ENCODE measurements at places on chromosomes 4 and X. TPM values are rescaled to one million over a fixed set of nuclear protein-coding genes. Genes with fewer than 3 reads are reported as not detected.

Gene USP9X
- 87.8 TPM for total RNA-seq

Gene TAF7L
- total RNA-seq = not detected

Gene MUC7
- not detected for total RNA-seq

Gene RPA4
- total RNA-seq = 1.1 TPM

Gene SLIT2
- 30.3 TPM for total RNA-seq

Gene TRIM61
- not detected for total RNA-seq

Gene SMIM10
- total RNA-seq = 9.9 TPM

Gene PAGE5
- total RNA-seq = not detected

Gene MAGEA11
- not detected for total RNA-seq

Gene SLC16A2
- total RNA-seq = 7.9 TPM

Gene PLAC8
- not detected for total RNA-seq

Gene UGT2A1
- total RNA-seq = not detected

Gene MGARP
- 4.2 TPM for total RNA-seq
